ENCODE measurements at places on chromosomes 6 and 20.

DNA sequence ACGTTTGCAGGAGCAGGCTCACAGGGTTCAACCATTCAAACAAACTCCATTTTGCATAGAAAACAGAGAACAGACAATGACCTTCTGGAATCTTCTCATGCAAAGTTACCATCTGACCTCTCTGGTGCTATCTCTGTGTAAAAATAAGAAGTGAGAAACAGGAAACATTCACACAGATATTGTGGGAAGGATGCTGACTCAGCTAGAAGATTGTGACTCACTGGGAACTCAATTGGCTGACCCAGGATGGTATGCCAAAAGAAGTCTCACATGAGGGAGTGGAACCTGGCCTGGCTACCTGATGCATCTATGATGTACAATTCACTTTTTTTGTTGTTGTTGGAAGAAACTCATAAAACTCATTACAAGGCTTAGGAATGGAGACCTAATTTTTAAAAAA lies 61.1 kb upstream of the TBX18 start:
- no peak for DNase-seq

GRCh38 chr20:34511891-34512265 lies 4.3 kb upstream of the DYNLRB1 start:
- no peak for DNase-seq

- DNase-seq, result no peak
Observed at GRCh38 chr6:156809034-156809433, 31.9 kb downstream of the ARID1B start.

- DNase-seq, result no peak
Observed at GRCh38 chr6:37172912-37173492, 3.0 kb downstream of the PIM1 start.

DNA sequence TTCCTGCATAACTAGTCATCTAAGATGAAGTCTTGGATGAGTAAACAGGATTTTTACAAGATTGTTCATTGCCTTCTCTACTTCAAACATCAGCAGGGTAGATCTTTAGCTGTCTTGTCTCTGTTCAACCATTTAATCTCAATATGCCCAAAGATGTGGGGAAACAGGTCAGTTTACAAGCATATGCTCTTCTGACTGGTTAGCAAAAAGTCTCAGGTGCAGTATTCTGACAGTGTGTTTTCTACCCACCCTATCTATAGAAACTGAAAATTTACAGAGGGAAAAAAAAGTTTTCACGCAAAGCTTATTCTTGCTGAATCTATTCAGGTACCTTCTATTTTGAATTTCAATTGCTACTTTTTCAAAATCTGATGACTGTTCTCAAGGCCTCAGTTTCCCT lies 29.0 kb downstream of the MAP3K5 start:
- DNase-seq, result no peak

- no peak for DNase-seq
Observed at GRCh38 chr6:17904491-17905120, 82.8 kb downstream of the KIF13A start.

- no peak for DNase-seq
Observed at GRCh38 chr6:118620202-118620601, 31.2 kb downstream of the CEP85L start.

- no peak for DNase-seq
Observed at GRCh38 chr20:8997701-8998117, 71.2 kb upstream of the PLCB4 start.

DNA sequence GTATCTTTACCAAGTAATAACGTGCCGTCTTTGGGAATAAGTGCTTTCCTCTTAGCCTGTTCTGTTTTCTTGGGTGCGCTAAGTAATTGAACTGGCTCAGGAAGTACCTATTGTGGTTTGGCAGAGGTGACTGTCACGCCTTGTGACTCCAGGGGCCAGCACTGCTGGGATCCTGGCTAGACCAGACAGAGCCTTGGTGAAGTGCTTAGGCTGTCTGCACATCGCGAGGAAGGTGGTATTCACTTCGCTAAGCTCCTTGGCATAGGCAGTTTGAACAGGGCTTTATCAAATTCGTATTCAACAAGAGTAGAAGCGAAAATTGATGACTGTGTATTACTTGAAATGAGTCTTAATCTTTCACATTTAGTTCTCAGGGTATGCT lies 17.6 kb downstream of the PRDM1 start:
- no peak for DNase-seq

GRCh38 chr20:37892001-37892400 lies 10.9 kb upstream of the VSTM2L start:
- DNase-seq, result no peak

- DNase-seq, result no peak
Observed at GRCh38 chr6:21051777-21052176, 517.5 kb downstream of the CDKAL1 start.

GRCh38 chr6:146364816-146365594 lies 178.6 kb upstream of the RAB32 start:
- DNase-seq, result no peak

DNA sequence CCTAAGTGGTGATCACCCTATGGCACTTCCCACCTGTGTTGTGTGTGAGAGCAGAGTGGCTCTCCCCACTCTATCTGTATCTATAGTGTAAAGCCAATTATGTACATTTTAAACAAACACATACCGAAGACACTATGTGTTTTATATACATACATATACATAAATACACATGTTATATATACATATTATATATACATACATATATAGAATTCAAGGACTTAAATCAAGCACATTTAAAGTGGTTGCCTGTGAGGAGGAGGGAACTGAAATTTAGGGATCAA lies 246.6 kb downstream of the LY86 start:
- DNase-seq, result no peak

DNA sequence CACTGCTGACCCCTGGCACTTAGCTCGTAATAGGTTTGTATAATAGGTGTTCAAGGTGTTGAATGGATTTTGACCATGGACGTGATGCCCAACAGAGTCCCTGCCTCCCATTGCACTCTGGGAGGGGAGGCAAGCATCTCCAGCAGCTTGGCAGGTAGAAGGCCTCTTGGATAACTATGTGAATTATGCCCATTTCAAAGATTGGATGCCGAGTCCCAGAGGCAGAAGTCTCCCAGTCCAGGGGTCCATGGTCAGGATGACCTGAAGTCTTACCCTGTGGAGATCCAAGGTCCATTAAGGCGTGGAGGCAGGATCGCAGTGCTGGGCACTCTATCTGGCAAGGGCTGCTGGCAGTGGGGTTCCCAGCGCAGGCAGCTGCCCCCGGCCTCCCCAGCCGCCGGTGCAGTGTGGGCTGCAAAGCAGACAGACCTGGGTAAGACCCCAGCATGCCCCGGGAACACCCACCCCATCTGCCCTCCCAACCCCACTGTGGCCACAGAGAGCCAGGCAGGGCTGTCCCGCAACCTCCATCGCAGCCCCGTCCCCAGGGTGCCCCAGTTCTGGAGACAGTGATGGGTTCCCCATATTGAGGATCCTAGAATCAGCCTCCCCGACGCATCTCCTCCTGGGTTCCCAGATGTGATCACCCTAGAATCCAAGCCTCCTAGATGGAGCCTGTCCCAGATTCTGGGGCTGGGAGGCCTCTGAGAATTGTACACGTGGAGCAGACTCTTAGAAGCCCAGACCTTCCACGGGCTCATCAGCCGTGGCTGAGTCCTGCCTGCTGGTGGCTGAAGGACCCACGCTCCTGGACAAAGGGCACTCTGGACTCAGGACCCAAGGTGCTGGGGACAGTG lies 44.6 kb downstream of the APCDD1L start:
- DNase-seq, result no peak

GRCh38 chr20:1373614-1374013 lies 19.2 kb downstream of the FKBP1A start:
- DNase-seq, result no peak

GRCh38 chr6:21496706-21497105 lies 96.8 kb upstream of the SOX4 start:
- DNase-seq, result no peak

DNA sequence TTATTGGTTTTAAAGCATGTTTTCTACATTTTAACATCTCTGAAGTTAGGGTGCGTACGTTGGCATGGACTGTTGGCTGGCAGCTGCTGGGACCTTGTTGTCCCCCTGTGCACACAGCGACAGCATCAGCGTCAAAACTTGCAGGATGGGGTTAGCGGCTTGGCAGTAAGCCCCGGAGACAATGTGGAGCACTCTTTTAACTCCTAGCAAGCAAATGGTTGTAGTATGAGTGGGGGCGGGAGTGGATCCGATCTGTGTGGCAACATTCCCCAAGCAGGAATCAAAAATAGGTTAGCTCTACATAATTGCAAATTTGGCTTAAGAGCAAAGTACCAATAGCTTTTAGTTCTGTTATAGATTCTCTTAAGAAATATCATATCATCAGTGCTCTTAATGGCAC lies 70.1 kb downstream of the NRN1 start:
- DNase-seq, result no peak

GRCh38 chr6:24796616-24797290 lies 2.0 kb downstream of the ARMH2 start:
- no peak for DNase-seq

GRCh38 chr6:79697430-79697829 lies 66.3 kb downstream of the SH3BGRL2 start:
- DNase-seq, result no peak

GRCh38 chr6:24606200-24606930 lies 39.6 kb downstream of the KIAA0319 start:
- no peak for DNase-seq

GRCh38 chr6:40965046-40965445 lies 74.0 kb downstream of the UNC5CL start:
- no peak for DNase-seq

DNA sequence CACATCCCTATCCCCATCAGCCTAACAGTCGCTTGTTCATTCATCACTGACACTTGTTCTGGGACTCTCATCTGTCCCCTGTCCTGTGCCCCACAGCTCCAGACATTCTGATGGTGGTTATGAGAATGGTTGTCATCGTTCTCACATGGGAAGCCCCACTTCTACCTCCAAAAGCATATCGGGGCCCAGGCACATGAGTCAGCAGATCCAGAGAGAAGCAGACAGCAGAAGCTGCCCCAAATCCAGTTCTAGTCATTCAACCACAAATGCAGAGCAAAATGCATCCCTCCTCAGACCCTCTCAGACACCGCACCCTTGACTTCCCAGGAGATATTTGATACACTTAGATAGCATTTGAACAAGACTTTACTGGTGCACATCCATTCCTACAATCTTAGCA lies 106.0 kb downstream of the FOXF2 start:
- no peak for DNase-seq

All from activated CD8-positive, alpha-beta memory T cell treated with anti-CD3 and anti-CD28 coated beads for 1 hour (primary cell).